ENCODE measurements at places on chromosomes 5 and 9. TPM values are rescaled to one million over a fixed set of nuclear protein-coding genes. Genes with fewer than 3 reads are reported as not detected.

Gene PAEP
- 0.27 TPM for total RNA-seq

Gene PLAA
- 54.0 TPM for total RNA-seq

Gene PCDHGA8
- total RNA-seq = 1.1 TPM

Gene FAXDC2
- total RNA-seq = 4.5 TPM

Gene C7
- total RNA-seq = not detected
